AG09319 (cell line): ENCODE measurements at places on chromosomes 11 and 22.

- no peak for DNase-seq
Measured at GRCh38 chr11:97574976-97575665, 1185.3 kb downstream of the JRKL start.

DNA sequence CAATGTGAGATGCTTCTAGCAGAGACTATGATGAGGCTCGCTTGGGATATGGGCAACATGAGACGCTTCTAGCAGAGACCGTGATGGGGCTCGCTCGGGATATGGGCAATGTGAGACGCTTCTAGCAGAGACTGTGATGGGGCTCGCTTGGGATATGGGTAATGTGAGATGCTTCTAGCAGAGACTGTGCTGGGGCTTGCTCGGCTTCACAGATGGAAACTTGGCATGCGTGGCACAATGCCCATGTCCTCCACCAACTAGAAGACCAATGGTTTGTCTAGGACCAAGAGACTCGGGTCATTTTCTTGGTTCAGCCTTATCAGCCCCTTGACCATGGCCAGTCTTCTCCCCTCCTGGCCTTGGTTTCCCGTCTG lies 7.1 kb downstream of the MYEOV start:
- no peak for DNase-seq

GRCh38 chr11:100445231-100445735 lies 241.8 kb upstream of the ARHGAP42 start:
- no peak for DNase-seq

GRCh38 chr22:27186643-27187042 lies 529.3 kb downstream of the MIAT start:
- DNase-seq: no peak

DNA sequence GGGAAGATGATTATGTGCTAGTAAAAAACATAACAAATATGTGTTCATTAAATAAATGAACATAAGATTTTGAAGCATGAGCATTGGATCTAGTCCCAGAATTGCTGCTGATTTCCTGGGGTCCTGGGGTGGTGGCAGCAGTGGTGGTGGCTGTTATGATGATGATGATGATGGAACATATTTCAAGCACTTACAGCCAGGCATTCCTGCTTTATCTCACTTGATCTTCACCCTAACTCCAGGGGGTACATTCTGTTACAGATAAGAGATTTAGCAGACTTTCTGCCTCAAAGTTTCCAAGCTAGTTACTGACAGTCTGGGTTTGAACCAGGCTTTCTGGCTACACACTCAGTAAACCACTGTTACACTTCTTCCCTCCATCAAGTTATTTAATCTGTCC lies 5.2 kb downstream of the TRAPPC4 start:
- DNase-seq: no peak

GRCh38 chr11:134155946-134156865 lies 67.6 kb downstream of the NCAPD3 start:
- no peak for DNase-seq

DNA sequence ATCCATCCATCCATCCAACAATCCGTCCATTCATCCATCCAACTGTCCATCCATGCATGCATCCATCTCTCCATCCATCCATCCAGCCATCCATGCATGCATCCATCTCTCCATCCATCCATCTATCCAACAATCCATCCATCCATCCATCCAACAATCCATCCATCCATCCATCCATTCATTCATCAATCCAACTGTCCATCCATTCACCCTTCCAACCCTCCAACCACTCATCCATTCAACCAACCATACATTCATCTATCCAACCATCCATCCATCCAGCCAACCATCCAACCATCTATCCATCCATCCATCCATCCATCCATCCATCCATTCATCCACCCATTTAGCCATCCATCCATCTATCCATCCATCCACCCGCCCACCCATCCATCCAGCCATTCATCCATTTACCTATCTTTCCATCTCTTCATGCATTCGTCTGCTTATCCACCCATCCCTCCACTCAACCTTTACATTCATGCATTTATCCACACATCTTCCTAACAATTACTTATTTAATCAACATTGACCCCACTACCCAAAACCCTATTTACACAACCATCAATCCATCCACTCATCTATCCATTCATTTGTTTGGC lies 12.6 kb downstream of the CACNA1I start:
- DNase-seq: no peak

GRCh38 chr11:73878771-73879170 lies 2.0 kb downstream of the PAAF1 start:
- no peak for DNase-seq

GRCh38 chr11:11584530-11584810 lies 37.3 kb downstream of the GALNT18 start:
- no peak for DNase-seq

DNA sequence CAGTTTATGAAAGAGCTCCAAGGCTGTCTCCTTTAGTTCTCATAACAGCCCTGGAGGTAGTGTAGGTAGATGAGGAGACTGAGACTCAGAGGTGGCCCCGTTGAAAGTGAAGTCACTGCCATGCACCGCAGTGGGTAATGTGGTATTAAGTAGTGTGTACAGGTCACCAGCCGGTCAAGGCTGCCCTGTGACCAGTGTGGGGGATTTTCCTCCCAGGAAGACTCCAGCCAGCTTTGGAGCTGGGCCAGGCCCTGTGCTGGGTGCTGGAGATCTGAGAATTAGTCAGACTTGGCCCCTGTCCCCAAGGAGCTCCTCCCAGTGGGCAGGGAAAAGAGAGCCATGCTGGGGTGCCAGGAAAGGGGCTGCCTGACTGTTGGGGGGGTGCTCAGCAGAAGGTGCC lies 5.3 kb downstream of the OMP start:
- DNase-seq: peak; percentile 64

GRCh38 chr11:36822829-36823228 lies 224.8 kb upstream of the RAG2 start:
- no peak for DNase-seq

DNA sequence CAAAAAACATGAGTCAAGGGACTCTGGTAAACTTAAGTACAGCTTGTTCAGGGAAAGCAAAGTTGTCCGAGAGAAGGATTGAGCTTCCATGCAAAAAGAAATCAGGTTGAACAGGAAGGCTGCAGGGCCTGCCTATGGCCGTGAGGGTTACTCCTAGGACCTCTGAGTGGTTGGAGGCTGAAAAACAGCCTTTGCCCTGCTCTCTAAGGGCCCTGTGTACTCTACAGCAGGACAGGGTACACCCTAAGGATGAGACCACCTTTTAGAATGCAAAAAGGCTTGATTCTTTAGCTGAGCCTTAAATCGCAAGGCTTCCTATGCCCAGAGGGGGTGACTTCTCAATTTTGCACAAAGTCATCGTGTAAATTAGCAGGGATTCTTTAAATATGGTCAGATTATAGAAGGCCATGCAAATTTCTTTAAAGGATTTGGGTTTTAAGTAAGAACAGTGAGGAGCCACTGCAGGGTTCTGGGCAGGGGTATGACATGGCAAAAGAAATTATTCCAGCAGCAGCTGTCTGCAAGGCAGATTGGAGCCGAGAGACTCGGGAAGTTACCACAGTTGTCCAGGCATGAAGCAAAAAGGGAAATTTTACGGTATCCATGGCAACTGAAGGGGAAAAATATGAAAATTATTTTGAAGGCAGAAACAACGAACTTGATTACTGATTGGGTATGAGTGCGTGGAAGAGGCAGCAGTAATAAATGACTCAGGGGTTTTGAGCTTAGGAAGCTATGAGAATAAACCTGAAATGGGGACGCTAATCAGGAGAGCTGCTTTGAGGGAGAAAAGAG lies 91.8 kb downstream of the FAM76B start:
- DNase-seq: peak; percentile 30

DNA sequence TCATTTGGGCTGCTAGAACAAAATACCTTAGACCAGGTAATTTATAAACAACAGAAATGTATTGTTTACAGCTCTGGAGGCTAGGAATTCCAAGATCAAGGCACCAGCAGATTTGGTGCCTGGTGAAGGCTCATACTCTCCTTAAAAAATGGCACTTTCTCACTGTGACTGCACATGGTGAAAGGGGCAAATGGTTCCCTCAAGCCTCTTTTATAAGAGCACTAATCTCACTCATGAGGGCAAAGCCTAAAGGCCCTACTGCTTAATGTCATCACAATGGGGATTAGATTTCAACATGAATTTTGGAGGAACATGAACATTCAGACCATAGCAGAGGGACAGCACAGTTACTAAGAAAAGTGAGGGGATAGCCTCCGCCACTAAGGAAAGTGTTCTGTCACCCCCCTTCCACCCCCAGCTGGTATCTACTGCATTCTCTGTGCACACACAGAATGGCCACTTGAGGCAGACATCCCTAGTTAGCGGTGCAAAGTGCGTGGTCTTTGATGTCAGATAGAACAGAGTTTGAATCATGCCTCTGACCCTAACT lies 47.2 kb upstream of the CEP295 start:
- DNase-seq: no peak

GRCh38 chr11:113626736-113627135 lies 79.4 kb downstream of the TMPRSS5 start:
- DNase-seq: no peak

DNA sequence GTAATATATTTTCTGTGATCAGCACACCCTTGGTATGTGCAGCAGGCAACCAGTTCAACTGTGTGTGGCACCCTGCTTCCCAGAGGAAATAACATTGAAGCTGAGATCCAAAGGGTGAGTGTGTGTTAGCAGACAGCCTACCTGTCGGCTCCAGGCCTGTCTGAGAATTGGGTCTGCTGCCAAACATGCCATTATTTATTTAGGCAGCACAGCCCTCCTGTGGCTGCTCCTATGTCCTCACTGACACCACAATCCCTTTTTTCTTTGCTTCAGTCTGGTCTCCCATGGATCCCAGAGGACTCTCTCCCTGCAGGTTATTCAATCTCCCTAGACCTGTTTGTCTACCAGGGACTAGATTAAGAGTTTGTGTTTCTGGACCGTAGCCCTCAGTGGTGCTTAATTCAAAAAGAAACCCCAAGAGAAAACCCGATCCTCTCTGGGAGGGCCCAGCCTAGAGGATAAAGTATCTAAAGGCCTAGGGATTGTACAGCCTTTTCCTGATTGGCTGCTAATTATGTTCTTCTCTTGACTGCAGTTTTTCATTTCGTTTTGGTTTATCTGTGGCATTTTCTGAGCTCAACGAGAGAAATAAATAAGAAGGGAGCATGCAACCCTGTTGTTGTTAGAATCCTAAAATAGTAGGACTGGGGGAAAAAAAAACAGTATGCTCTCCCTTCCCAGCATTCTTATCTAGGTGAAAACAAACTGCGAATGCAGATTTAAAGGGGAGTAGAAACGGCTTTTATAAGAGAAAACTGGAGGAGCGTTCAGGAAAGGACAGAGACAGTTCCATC lies 24.1 kb downstream of the KCNE3 start:
- no peak for DNase-seq

- no peak for DNase-seq
Measured at GRCh38 chr11:34604911-34605310, 16.0 kb upstream of the EHF start.

DNA sequence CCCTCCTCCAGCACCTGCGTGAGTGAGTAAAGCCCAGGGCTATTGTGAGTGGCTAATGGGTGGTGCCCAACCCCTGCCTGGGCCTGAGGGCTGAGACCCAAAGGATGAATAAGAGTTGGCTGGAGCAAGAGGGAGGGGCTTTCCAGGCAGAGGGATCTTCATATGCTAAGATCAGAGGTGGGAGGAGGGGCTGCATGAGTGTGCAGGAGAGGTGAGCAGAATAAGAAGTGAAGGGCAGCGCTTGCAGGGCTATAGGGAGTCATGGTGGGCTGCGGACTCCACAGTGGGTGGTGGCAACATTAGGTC lies 3.9 kb downstream of the EMID1 start:
- DNase-seq: no peak

- DNase-seq: no peak
Measured at GRCh38 chr22:36151006-36151595, 9.5 kb downstream of the APOL3 start.
